ENCODE measurements at places on chromosomes 13 and 19. TPM values are rescaled to one million over a fixed set of nuclear protein-coding genes. Genes with fewer than 3 reads are reported as not detected.

- DNase-seq = no peak
These were observed 8.7 kb downstream of the SYNGR4 start for GRCh38 chr19:48372904-48373303.

DNA sequence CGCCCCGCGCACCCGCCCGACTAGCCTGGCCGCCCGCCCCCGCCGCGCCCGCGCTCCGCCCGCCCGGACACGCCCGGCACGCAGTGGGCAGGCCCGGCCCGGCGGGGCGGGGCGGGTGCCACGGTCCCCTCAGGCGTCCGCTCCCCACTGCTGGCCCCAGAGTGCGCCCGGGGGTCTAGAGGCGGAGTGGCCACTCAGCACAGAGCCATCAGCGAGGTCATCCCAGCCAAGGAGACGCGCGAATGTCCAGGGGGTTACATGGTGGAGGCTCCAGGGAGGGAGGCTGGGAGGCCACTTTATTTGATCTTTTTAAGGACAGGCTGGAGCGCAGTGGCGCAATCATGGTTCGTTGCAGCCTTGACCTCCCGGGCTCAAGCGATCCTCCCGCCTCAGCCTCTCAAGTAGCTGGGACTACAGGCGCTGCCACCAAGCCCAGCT is 236 bp upstream of the TINCR start:
- no peak for DNase-seq

- DNase-seq = no peak
These were observed 3.3 kb downstream of the CFD start for GRCh38 chr19:862581-863314.

GRCh38 chr13:50129706-50130122 is 114.5 kb downstream of the KCNRG start:
- DNase-seq = no peak

GRCh38 chr13:74217811-74218210 is 83.6 kb upstream of the KLF12 start:
- no peak for DNase-seq

DNA sequence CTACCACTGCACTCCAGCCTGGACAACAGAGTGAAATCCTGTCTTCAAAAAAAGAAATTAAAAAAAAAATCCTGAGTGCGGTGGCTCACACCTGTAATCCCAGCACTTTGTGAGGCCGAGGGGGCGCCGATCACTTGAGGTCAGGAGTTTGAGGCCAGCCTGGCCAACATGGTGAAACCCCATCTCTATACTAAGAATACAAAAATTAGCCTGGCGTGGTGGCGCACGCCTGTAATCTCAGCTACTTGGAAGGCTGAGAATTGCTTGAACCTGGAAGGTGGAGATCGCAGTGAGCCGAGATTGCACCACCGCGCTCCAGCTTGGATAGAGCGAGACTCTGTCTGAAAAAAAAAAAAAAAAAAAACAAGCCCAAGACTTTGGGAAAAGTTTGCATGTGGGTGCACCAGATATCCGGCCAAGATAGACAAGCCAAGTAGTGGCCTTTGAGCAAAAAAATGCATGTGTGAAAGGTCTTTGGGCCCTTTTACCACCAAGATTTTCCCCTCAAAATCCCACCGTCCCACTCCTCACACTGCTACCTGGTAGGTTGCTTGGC is 5.7 kb downstream of the DNAJB1 start:
- no peak for DNase-seq

- no peak for DNase-seq
These were observed 72.3 kb upstream of the POMP start for GRCh38 chr13:28586439-28587173.

DNA sequence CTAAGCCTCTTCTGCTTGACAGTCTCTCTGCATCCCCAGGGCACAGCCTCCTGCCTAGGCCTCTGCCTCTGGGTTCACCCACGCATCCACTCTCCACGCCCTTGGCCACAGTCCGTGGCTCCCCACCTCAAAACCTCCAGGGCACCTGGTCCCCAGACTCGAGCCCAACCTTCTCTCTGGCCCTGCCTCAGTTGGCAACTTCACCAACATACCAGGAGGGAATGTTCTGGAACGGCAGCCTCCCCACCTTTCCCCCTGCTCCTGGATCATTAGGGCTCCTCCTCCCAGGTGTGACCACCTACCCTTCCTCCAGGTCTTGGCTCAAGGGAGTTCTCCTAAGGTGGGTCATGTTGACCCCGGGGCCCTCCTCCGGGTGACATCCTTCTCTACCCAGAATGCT is 69.1 kb downstream of the SOX1 start:
- DNase-seq = no peak

DNA sequence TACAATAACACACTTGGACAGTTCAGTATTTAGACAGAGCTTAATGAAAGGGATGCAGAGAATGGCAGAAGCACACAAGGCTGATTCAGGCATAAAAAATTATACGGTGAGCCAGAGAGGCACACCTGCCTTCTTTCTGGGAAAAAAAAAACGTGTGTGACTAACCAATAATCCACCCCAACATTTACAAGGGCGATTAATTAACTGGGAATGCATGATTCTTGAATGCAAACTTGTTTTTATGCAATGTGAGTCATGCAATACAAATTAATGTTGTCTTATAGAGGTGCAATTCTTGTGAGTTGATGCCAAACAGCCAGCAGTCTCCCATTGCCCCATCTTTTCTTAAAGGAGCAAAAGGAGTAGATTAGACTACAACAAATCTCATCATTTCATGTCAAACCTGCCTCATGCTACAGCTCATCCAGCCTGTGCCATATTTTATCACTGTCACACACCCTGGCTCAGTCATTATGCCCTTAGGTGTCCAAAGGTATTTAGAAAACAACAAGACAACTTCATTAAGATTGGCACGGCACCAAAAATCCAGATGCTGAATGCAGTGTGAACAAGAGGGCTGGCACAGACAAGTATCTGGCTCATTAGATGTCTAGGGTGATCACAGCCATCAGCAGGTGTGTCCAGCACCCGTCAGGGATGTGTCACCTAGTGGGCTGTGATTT is 721.1 kb downstream of the EFNB2 start:
- no peak for DNase-seq

DNA sequence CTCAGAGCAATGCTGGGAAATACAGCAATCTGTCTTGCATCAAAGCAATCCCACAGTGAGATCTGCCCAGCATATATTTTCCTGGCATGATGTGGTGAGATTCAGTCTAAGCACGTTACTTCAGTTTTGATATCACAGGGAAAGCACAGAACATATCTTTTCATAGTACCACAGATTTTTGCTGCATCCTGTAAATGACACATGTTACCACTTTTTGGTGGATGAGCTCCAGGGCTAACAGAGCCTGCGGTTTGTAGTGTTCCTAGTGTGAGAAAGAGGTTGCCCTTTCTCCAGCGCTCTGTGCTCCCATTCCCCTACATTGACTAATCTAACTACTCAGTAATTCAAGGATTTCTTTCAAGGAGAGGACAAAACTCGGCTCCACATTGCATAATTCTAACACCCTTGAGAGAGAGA is 409.0 kb downstream of the GPC6 start:
- no peak for DNase-seq

- DNase-seq = no peak
These were observed 2275.0 kb upstream of the PCDH20 start for GRCh38 chr13:63690672-63691071.

DNA sequence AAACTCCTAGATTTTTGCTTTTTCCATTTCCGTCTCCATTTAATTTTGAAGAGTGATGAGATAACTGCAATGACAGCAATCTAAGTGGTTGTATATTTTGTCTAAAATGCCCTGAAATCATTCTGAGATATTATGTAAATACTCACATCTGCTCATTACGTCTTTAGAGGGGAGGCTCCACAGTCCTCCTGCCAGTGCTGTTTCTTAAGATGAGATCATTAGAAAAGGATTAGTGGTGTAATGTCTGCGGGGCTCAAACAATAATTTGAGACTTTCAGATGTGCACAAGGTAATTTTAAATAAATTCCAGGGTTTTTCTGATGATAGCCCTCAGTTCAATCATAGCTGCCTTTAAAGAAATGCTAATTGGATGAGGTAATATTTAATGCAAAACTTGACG is 437.9 kb downstream of the FOXO1 start:
- no peak for DNase-seq

GRCh38 chr13:22009500-22009899 is 338.6 kb downstream of the FGF9 start:
- DNase-seq = no peak

GRCh38 chr13:29081036-29081435 is 260.9 kb downstream of the MTUS2 start:
- DNase-seq = no peak

DNA sequence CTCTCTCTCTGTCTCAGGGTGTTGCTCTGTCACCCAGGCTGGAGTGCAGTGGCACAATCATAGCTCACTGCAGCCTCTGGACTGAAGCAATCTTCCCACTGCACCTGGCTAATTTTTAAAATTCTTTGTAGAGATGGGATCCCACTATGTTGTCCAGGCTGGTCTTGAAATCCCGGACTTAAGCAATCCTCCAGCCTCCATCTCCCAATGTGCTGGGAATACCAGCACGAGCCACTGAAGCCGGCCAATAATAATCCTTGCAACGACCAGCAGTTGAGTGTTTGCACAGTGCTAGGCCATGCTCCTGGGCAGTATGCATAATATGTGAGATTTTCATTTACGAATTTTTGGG is 640 bp upstream of the EPOR start:
- no peak for DNase-seq

- DNase-seq = no peak
These were observed 66.1 kb upstream of the FRY start for GRCh38 chr13:31965361-31966066.

DNA sequence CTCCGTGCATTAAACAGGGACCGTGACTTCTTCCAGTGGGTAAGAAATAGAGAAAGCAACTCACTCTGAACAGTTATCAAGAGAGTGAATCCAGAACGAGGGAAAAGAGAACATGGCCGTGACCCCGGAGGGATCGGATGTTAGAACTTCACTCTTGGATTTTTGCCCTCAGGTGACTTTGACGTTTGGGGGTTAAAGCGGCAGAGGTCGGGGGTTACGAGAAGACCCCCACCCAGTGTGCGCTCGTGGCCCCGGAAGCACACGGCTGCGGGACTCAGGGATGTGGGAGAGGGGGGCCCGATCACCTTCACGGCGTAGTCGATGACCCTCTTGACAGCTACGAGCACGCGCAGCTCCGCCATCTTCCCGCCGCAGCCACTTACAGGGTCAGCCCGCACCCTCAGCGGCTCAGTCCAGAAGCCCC is at the start of gene ETFB:
Gene ETFB, minus strand, starts transcription at position 424 of the 424 bp plus-strand sequence. Its CDS starts 62 bp downstream, at position 362.
- DNase-seq = no peak

DNA sequence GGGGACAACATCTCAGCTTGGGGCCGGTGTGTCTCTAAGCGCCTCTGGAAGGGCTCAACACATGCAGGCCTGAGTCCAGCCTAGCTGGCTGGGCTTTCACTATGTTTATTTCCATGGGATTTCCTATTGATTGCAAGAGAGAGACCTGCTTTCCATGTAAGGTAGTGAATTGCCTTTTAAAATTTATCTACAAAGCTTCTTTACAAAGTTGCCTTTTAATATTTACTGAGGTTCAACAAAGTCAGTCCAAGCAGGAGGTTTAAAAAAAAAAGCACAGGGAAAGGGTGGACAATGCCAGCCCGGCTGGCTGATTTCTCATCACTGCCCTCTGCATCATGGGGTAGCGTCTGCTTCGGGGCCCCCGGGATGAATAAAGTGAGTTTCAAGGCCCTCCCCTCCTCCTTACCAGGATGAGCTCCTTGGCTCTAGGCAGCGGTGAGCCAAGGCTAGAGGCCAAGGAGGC is 15.8 kb downstream of the TLE2 start:
- DNase-seq = no peak

GRCh38 chr19:4575267-4576015 is 16.0 kb upstream of the SEMA6B start:
- peak; percentile 38 for DNase-seq

DNA sequence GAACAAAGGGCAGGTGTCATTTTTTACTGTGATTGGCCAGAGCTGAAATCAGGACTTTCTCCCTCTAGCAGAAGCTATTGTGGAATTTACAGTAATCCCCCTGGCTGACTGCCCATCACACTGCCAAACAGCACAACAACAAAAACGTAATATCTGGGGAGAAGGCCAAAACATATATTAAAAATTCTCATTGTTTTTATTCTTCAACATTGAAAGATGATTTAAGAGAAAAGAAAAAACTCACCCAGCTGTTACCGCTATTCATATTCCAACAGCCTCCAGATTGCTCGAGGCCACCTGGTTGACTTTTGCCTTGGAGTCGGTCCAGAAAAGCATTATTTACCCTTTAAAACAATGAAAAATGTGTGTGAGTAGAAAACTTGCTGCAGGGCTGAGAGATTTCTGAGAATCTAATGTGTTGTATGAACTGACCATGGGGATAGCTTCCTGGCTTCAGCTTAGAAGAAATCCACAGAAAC is 97.2 kb downstream of the EPSTI1 start:
- DNase-seq = no peak

DNA sequence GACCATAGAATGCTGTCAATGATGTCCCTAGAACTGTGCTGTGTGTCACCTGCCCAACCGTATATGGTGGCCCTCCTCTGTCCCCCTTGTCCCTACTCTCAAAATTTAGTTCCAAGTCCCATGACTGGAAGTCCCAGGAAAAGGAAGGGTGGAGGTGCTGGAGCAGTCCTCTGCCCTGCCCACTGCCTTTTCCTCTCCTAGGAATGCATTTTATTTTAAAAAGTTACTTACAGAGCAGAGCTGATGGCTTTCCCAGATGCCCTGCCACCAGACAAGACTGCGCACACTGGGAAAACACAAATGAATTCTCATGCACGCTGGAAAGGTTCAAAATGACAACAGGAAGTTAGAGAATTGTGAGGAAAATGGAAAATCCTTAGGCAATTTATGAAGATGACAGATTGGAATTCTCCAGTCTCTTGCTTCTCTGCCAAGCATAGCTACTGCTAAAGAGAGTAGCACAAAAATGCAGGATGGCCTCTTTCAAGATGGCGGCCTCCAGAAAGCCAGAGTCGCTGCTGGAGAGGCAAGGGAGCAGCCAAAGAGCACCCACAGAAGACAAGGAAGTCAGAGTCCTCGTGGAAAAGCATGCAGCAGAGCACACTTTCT is 117.1 kb upstream of the TSC22D1 start:
- DNase-seq = no peak

- no peak for DNase-seq
These were observed 6.0 kb downstream of the ZNF865 start for GRCh38 chr19:55611300-55611982.

DNA sequence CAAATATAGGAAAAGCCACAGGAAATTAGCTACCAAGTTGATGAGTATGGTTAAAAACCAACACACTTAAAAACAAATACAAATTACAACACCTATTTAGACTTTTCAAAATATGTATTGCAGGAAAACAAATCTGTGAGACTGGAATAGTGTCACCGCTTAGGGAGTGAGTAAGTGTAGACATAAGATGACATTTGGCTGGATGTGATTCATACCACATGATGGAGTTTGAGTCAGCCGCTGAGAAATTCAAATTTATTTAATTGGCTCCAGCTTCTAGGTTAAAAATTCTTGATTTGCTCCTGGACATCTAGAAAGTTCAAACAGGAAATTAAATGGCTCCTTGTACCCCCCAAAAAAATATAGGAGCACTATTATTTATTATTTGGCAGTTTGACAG is 531.7 kb downstream of the SLITRK1 start:
- DNase-seq = no peak

The TSSK6 gene
- total RNA-seq = 3.6 TPM

The PRR22 gene
- 0.75 TPM for total RNA-seq

The ZNF534 gene
- not detected for total RNA-seq

The CYP2A6 gene
- not detected for total RNA-seq

The INSL3 gene
- total RNA-seq = not detected

The RGL3 gene
- 22.9 TPM for total RNA-seq

The STOML3 gene
- total RNA-seq = not detected

The FCHO1 gene
- total RNA-seq = 3.1 TPM

The TTYH1 gene
- total RNA-seq = not detected

The KLK10 gene
- 9.8 TPM for total RNA-seq

The LIPE gene
- 491 TPM for total RNA-seq

Data from omental fat pad (tissue), 4 donors.